Stimulated activated naive CD8-positive, alpha-beta T cell treated with anti-CD3 and anti-CD28 coated beads, Interleukin-15, amount 100 ng/mL, for 72 hours (primary cell): ENCODE measurements at places on chromosomes 5 and 9.

- DNase-seq: no peak
These were observed 93.6 kb downstream of the TLE4 start for GRCh38 chr9:79665369-79665768.

- no peak for DNase-seq
These were observed 230.5 kb downstream of the SPOCK1 start for GRCh38 chr5:137268646-137269045.

GRCh38 chr5:73284985-73285384 is 112.0 kb downstream of the TMEM174 start:
- no peak for DNase-seq

- DNase-seq: no peak
These were observed 131.4 kb upstream of the SHB start for GRCh38 chr9:38200431-38200830.

GRCh38 chr9:125633116-125633745 is 73.8 kb downstream of the MAPKAP1 start:
- DNase-seq: no peak

DNA sequence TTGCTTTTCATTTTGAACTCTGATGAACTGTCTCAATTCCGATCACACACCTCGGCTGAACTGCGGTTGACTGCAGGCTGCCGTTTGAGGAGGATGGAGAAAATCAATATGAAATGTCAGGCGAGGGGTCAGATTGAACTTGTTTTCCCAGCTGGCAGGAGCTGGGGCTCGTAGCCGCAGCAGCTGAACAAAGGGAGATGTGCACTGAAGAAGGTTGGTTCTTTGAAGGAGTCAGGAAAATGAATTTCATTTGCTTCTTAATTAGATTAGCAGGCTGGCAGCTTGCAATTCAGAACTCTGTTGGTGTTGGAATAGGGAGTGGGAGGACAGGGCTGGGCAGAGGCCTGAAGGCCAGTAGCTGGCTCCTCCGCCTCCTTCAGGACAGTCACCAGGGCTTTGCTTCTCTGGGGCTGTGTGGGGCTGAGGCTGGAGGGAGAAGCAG is 117.4 kb upstream of the GPR151 start:
- no peak for DNase-seq

DNA sequence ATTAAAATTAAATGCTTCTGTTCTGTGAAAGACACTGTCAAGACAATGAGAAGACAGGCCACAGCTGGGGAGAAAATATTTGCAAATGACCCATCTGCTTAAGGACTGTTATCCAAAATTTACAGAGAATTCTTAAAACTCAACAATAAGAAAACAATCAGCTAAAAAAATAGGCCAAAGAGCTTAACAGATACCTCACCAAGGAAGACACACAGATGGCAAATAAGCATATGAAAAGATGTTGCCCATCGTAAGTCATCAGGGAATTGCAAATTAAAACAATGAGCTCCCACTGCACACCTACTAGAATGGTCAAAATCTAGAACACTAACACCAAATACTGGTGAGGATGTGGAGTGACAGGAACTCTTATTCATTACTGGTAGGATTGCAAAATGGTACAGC is 10.3 kb downstream of the WNK2 start:
- no peak for DNase-seq

DNA sequence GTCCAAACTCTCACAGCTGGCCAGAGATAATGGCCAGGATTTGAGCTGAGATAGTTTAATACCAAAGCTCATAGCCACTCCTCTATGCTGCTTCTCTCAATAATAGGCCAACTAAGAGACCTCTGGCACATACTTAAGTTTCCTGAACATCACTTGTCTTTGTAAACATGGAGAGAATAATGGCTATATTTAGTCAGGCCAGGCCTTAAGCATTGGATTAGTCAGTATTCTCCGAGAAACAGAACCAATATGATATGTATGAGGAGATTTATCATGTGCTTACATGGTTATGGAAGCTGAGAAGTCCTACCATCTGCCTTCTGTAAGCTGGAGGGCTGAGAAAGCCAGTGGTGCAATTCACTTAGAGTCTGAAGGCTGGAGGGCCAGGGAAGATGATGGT is 45.4 kb downstream of the CFAP95 start:
- DNase-seq: no peak

DNA sequence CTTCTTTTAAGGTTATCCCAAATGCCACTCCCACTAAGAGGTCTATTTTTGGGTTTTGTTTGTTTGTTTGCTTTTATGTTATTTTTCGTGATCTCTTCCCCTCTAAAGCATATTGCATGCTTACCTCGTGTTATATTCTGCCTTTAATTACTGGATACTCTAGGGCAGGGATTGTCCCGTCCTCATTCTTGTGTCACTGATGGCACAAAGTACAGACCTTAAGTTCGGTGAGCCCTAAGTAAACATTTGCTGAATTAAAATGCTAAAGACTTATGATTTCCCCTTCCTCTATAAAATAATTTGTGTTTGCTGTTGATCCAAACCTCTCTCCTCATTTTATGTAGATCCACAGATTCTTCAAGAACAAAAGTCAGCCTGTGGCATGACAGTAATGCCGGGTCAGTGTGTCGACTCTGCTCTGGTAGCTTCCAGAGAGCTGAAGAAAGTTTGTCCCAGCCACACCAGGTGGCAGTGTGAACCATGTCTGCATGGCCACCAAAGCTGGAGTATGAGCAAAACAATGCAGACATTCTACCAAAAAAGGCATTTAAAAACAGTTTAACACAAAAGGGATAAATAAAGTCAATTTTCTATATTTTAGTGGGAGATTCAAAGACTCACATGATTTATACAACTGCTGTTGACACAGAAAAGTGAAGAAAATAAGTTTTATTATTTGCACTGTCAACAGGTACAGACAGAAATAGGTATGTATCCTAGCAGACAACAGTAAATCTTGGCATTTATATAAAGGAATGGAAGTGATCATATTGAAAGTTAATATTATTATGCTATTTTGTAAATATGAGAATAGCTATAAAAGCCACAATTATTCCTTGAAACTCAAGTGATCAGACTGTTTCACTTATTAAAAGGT is 17.9 kb upstream of the POC5 start:
- DNase-seq: no peak

DNA sequence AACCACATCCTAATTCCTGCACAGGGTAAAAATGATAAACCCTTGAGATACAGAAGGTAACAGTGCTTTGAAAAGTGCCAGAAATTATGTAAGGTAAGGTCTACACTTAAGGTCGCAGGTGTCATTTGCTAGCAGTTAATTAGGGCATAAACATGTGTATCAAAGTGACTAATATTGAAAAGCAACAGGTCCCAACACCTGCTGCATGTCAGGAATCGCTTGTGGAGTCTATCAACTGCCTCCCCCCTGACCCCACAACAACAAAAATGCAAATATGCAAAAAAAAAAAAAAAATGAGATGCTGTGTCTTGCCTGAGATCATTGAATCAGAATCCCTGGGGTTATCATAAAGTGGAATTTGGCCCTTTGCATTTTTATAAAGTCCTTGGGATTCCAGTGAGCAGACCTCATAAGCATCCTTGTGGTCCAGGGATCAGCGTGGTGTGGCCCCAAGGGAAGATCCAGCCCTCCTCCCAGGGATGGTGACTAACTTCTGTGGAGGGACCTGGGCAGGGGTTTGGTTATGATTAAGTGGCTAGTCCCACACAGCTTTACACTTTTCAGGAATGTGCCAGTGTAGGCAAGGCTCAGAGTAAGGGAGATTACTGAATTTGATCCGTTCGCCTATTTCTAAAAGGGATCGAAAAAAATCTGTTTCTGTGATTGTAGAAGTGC is 92.5 kb upstream of the TNFSF8 start:
- no peak for DNase-seq

DNA sequence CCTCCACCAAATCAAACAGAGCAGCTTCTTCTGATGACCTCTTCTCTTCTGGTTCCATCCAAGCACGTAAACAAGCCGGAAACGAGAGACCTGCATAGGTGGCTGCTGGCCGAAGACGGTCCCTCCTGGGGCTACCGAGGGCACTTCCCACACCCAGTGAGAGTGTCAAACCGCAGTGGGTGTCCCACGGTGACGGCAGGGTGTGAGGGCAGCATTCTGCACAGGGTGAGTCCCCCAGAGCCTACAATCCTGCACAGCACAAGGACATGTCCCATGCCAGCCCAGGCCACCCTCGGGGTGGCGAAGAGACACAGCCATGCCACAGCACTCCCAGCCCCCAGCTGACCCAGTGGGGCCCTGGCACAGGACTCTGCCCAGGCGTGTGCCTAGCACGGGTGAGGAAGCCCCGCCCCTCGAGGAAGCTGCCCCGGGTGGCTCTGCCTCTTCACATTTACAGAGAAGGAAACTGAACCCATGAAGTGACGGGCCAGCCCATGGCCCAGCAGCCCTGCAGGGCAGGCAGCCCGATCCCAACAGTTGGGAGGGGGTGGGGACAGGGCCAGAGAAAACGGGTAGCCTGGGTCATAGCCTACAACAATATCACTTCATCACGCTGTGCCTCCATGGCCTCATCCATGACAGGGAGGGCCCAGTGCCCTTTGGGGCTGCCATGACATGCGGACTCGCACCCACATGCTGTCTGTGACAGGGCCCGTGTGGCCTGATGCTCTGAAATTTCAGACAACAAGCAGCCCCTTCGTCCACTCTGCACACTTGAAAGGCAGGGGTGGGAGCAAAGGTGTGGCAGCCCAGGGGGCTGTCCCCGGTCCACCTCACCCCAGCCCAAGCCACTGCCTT is 43.2 kb downstream of the SEMA4D start:
- no peak for DNase-seq

DNA sequence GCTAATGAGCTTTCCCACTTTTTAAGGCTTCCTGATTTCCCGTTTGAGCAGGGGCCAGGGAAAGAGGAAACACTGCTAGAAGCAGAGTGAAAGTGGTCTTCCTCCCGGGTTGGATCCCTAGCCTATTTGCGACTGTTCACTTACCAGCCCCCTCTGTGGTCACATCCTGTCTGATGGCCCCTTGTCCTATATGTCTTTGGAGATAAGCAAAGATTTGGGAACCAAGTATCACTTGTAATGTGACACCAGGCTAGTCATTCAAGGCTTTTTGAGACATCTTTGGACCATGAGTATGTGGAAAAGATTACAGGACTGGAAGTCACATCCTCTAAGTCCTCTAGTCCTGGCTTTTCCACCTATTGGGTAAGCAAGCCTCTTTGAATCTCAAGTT is 6.1 kb downstream of the DNAJB5 start:
- no peak for DNase-seq

GRCh38 chr5:10987276-10987924 is 226.4 kb upstream of the DAP start:
- DNase-seq: no peak

DNA sequence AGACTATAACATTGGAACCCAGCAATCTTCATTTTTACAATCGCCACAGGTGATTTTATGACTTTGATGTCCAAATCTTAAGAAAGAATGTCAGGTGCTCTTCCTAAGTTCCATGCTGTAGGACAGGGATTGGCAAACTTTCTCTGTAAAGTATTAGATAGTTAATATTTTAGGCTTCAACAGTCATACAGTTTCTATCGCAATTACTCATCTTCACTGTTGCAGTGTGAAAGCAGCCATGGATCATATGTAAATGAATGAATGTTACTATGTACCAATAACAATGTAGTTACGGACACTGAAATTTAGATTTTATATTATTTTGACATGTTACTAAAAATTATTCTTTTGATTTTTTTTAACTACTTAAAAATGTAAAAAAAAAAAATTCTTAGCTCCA is 169.7 kb downstream of the DTWD2 start:
- DNase-seq: no peak
